ENCODE measurements at places on chromosomes 2 and 18. TPM values are rescaled to one million over a fixed set of nuclear protein-coding genes. Genes with fewer than 3 reads are reported as not detected.

The CAVIN2 gene
- 177 TPM for total RNA-seq

The CCDC195 gene
- total RNA-seq, result not detected

The GNAL gene
- 3.5 TPM for total RNA-seq

The CHRND gene
- not detected for total RNA-seq

The TMEM178A gene
- not detected for total RNA-seq

The CFC1 gene
- not detected for total RNA-seq

The ANKRD30B gene
- 26.2 TPM for total RNA-seq

The UGT1A5 gene
- total RNA-seq, result not detected

The DSG1 gene
- total RNA-seq, result not detected

The UBR3 gene
- 19.9 TPM for total RNA-seq

The SH2D6 gene
- 1.0 TPM for total RNA-seq

The CABLES1 gene
- 7.1 TPM for total RNA-seq

The LRRC30 gene
- not detected for total RNA-seq

The KCNJ13 gene
- not detected for total RNA-seq

The TPO gene
- total RNA-seq, result not detected

The GPR45 gene
- not detected for total RNA-seq

The ST8SIA5 gene
- total RNA-seq, result not detected

The VSNL1 gene
- total RNA-seq, result not detected

The TUBA4B gene
- not detected for total RNA-seq

The ALKAL2 gene
- not detected for total RNA-seq

The HJURP gene
- 83.2 TPM for total RNA-seq

The DLGAP1 gene
- total RNA-seq, result not detected

The PAIP2B gene
- 0.28 TPM for total RNA-seq

The RBM44 gene
- total RNA-seq, result 0.45 TPM

The ATP5F1A gene
- 463 TPM for total RNA-seq

The PRKAG3 gene
- total RNA-seq, result not detected

The DHRS9 gene
- not detected for total RNA-seq

The FEV gene
- total RNA-seq, result not detected

The RAB6C gene
- not detected for total RNA-seq

The DNAJC5G gene
- not detected for total RNA-seq

The PTCD3 gene
- 121 TPM for total RNA-seq

The TUBB8B gene
- not detected for total RNA-seq

The PSMA8 gene
- not detected for total RNA-seq

The CCDC150 gene
- total RNA-seq, result 4.4 TPM

The IL1RL2 gene
- not detected for total RNA-seq

The DCC gene
- 0.24 TPM for total RNA-seq

The TEX44 gene
- not detected for total RNA-seq

The ACTG2 gene
- not detected for total RNA-seq

The UGT1A6 gene
- 0.05 TPM for total RNA-seq

The GCC2 gene
- total RNA-seq, result 15.4 TPM

The ECEL1 gene
- total RNA-seq, result not detected

The SULT1C4 gene
- not detected for total RNA-seq

The PTH2R gene
- not detected for total RNA-seq

The FZD7 gene
- total RNA-seq, result 10.8 TPM

The IL37 gene
- not detected for total RNA-seq

Data from A172 (cell line).